ENCODE measurements at places on chromosomes 6 and 20. TPM values are rescaled to one million over a fixed set of nuclear protein-coding genes. Genes with fewer than 3 reads are reported as not detected.

Gene COL9A1
- polyA plus RNA-seq: 39.3 TPM

Gene ERVFRD-1
- 0.13 TPM for polyA plus RNA-seq

DNA sequence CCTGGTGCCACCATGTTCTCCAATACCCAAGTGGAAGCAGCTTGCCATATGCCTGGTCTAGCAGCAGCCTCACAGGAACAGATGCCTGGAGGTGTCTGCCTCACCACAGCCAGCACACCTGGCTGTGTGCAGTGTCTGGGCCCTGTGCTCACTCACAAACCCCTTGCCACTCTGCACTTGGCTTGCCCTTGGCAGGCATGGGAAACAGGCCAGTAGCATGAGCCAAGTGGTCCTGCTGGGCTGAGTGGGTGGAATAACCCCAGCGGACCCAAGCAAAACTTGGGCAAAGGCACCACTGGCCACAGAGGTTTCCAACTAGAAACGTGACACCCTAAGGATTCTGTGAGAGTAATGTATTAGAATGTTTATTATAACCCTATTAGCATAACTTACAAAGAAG lies 600.5 kb upstream of the GJE1 start:
- DNase-seq: no peak

- no peak for DNase-seq
Measured at GRCh38 chr6:5553767-5554166, 292.5 kb downstream of the FARS2 start.

DNA sequence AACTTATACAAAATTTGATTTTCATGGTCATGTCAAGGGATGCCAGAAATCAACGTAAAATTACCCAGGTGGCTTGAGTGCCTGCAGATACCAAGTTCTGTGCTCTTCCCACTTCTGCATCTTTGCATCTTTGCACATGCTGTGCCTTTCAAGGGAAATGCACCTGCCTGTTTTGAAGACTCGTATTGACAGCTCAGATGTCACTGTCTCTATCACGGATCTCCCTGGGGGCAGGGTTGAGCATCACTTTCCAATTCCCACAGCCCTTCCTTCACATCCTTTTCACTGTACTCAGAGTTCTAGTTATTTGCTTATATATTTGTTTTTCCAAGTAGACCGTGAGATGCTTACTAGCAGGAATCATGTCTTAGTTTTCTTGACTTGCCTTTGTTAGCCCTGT lies 274.2 kb downstream of the CDH26 start:
- DNase-seq: no peak

Gene MRAP2
- polyA plus RNA-seq: 2.6 TPM

Gene HLA-DOA
- polyA plus RNA-seq: 5.3 TPM

Gene CRISP3
- polyA plus RNA-seq: 0.10 TPM

Gene SLC22A16
- 0.83 TPM for polyA plus RNA-seq
